Fibroblast of pulmonary artery (primary cell): ENCODE measurements at places on chromosomes 6 and 20.

DNA sequence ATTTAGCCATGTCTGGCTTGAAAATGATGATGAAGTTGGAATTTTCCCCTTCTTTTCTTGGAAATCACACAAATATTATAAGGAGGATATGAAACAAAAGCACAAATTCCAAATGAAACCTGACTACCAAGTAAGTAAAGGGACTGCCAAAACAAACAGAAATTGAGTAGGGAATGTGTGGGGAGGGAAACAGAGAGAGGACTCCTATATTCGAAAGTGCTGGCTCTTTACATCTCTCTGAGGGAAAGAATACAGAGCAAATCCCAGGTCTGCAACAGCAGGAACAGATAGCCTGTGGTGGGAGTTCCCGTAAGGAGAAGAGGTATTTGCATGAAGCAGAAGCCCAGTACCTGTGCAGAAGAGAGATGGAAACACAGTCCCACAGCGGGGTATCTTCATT is 583.7 kb downstream of the EPM2A start:
- peak; percentile 15 for DNase-seq

DNA sequence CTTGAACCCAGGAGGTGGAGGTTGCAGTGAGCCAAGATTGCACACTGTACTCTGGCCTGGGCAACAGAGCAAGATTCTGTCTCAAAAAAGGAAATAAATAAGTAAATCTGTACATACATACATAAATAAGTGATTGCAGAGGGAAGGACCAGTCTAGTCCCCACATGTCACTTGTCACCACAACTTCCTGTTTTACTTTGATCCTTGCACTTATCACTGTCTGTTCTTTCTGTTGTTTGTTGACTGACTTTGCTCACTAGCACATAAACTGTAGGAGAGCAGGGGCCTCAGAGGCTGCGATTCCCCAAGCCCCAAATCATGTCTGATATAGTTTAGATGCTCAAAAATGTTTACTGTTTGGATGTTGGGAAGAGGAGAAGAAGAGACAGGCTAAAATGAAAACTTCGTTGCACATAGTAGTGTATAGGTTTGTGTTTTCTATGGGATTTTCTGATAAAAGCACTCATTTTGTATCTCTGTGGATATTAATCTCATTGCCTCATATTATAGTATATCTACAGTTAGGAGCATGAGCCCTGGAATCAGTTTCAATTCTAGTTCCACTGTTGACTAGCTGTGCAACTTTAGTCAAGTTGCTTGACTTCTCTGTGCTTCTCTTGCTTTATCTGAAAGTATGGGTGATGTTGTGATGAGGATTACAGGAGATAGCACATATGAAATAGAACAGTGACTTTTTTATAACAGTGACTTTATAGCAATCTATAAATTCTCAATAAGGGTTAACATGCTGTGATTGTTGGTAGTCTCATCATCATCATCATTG is 165.0 kb downstream of the TBC1D7 start:
- DNase-seq = no peak

GRCh38 chr6:159052720-159053119 is 7.9 kb upstream of the TAGAP start:
- no peak for DNase-seq

DNA sequence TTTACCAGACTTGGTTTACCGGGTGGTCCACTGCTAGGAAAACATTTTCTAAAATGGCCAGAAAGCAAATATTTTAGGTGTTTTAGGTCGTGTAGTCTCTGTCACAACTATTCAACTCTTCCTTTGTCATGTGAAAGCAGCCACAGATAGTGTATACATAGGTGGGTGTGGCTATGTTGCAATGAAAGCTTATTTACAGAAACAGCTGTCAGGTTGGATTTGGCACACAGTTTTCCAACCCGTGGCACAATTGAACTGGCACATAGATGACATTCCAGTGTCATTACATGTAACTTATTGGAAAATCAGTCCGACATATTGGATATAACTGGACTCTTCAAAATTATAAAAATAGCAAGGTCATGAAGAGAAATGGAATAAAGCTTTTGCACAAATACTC is 68.9 kb upstream of the KCNQ5 start:
- peak; percentile 50 for DNase-seq

GRCh38 chr20:53949319-53949839 is 121.0 kb downstream of the BCAS1 start:
- peak; percentile 92 for DNase-seq

GRCh38 chr6:13742961-13743735 is 31.5 kb upstream of the RANBP9 start:
- no peak for DNase-seq

DNA sequence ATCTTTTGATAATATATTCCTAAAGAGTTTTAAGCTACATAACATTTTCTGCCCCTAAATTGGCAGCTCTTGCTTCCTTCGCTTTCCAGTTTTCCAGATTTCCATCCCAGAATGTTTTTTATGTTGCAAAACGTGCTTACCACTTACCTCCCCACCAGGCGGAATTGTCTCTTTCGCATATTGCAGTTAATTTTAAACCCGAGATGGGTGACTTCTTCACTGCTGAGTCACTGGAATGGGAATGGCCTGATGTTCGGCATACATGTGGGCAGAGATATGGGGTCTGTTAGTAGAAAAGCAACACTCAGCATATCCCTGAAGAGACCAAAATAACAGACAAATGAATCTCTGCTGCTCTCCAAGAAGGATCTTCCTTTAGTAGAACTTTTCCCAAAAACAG is 491.2 kb downstream of the PREX1 start:
- no peak for DNase-seq

GRCh38 chr20:16007164-16007563 is 566.1 kb downstream of the KIF16B start:
- no peak for DNase-seq

DNA sequence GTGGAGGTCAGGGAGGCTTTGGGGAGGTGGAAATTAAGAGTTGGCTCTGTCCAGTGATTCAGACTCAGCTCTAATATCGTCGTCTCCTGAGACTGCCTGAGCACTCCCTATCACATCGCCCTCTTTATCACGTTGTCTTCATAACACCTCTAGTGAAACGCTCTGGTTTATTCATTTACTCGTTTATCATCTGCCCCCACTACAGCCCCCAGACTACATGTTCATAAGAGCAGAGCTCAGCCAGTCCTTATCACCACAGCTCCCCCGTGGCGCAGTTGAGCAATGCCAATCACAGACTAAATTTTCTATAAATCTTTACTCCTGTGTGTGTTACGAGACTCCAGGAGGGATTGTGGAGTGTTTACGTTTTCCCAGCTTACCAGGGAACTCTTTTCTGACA is 316.2 kb downstream of the ADGRB3 start:
- DNase-seq = no peak
